ENCODE measurements at places on chromosomes 4 and X.

DNA sequence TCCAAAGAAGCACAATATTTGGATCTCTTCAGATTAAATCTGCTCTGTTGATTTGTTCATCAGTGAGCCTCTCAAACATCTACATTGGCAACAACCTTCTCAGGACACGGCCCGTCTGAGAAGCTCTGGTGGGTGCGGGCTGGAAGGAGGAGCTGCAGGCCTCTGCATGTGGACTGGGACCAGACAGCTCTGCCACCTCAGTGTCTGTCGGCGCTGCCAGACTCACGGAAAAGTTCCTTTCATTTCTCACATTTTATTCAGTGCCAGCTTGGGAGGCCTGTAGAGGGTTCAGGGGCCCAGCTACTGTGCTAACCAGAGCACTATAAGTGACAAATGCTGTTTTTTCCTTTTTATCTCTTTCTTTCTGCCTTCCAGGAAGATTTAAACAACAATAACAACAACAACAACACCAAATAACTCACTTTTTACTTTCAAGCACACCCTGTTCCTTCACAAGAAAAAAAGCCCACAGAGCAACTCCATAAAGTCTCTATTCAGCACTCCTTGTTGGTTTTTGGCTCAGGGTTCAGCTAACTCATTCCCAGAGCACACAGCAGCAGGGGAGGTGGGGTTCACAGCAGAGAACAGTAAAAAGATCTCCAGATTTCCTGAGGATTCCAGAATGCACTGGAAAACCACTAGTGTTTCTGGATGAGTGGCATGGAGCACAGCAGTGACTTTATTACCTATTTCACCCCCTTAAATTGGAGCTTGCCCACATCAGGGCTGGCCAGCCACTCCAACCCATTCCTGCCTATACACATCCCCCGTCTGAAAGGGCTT lies 23.2 kb upstream of the HOPX start:
- DNase-seq = no peak

DNA sequence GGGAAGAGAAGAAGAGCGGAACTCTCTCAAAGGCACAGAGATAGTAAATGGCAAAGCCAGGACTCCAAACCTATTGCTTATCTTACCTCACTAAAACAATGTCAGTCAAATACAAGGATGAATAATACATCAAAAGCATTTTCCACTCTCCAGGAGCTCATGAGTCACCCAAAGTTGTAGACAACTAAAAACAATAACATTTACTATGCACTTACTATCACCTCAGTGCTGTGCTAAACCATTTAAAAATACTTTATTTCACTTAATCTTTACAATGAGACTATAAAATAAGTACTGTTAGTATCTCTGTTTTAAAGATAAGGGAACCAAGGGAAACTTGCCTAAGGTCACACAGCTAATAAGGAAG lies 163.2 kb upstream of the SPANXC start:
- peak; percentile 61 for DNase-seq

GRCh38 chr4:104941661-104942062 lies 205.0 kb upstream of the TET2 start:
- DNase-seq = no peak

DNA sequence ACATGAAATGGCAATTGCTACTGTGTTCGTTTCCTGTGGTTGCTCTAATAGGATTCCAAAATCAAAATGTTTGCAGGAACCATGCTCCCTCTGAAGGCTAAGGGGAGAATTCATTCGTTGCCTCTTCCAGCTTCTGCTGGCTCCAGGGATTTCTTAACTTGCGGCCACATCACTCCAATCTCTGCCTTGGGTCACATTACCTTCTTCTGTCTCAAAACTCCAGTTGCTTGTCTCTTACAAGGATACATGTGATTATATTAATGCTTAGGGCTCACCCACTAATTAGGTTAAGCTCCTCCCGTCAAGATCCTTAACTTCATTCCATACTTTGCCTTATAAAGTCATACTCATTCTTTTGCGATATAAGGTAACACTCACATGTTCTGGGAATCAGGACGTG lies 208.4 kb downstream of the RBM46 start:
- DNase-seq = no peak

GRCh38 chr4:189081826-189082225 lies 858.8 kb upstream of the FRG1 start:
- no peak for DNase-seq

- no peak for DNase-seq
Observed at GRCh38 chrX:16308773-16309172, 141.5 kb downstream of the MAGEB17 start.

GRCh38 chr4:1766106-1767060 lies 26.7 kb upstream of the FGFR3 start:
- DNase-seq = no peak

DNA sequence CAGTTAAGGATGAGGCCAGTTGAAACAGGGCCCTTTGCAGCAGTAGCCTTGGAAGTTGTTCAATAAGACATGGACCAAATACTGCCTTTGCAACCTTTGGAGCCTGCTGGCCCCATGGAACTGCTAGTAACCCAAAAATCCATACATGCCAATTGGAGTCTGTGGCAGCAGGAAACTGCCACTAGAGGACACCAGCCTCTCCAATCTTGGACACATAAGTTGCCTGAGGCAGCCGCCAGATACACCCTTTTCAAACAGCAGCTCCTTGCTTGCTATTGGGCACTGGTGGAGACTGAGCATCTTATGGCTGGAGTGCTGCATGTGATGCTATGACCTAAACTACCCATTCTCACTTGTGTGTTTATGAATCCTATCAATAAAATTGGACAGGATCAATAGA lies 14.8 kb upstream of the LAP3 start:
- no peak for DNase-seq

- DNase-seq = no peak
Observed at GRCh38 chr4:30744386-30744785, 24.2 kb downstream of the PCDH7 start.

GRCh38 chrX:118459494-118459893 lies 36.1 kb upstream of the DOCK11 start:
- DNase-seq = peak; percentile 40

GRCh38 chr4:119930546-119930945 lies 136.1 kb downstream of the MAD2L1 start:
- no peak for DNase-seq

- no peak for DNase-seq
Observed at GRCh38 chrX:18549643-18550042, 122.3 kb downstream of the RS1 start.
